ENCODE measurements at places on chromosomes 12 and 14.

DNA sequence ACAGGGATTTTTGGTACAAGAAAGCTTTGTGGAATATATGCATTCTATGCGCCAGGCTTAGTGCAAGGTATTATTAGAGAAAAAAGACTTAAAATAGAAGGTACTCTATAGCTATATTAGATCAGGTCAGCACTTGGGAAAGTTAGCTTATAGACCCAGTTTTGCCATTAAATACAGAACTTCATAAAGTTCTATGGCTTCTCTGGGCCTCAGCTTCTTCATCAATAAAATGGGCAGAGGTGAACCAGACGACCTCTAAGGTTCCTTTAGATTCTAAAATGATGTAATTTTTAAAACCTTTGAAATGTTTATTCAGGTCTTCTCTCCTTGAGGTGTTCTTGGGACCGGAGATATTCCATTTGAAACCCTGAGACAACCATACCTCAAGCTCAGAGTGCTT is 7.1 kb downstream of the CNPY2 start:
- no peak for DNase-seq

GRCh38 chr12:69433653-69434052 is 36.5 kb upstream of the FRS2 start:
- DNase-seq: no peak

DNA sequence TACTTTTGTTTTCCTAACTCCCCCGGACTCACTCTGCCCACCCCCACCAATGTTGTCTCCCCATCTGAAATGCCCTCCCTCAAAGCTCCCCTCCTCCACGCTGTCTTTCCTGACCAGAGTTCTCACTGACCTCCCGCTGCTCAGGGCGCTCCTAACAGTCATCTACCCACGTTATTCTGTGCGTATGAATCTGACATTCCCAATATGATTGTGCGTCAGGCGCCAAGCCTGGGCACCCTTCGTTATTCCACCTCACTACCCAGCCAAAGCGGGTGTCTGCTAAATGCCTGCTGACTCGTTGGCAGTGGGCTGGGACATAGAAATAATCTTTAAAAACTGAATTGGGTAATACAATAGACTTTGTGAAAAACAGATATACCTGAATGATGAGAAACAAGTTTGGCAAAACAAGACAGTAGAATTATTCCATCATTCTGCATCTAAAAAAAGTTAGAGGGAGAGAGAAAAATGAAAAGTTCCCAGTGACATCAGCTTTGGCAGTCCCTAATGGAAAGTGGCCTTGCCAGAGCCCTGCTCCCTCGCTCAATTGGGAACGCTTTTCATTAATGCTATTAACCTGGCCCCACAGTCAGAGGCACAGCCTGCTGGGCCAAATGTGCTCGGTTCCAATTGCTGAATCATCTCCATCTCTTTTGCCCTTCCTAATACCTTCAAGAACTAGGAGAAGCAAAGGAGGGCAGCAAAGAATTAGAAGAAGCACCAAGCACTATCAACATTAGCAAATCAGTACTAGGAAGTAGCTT is 74.0 kb upstream of the PLXNC1 start:
- DNase-seq: no peak

GRCh38 chr12:132043216-132043615 is 93.5 kb downstream of the EP400 start:
- no peak for DNase-seq

DNA sequence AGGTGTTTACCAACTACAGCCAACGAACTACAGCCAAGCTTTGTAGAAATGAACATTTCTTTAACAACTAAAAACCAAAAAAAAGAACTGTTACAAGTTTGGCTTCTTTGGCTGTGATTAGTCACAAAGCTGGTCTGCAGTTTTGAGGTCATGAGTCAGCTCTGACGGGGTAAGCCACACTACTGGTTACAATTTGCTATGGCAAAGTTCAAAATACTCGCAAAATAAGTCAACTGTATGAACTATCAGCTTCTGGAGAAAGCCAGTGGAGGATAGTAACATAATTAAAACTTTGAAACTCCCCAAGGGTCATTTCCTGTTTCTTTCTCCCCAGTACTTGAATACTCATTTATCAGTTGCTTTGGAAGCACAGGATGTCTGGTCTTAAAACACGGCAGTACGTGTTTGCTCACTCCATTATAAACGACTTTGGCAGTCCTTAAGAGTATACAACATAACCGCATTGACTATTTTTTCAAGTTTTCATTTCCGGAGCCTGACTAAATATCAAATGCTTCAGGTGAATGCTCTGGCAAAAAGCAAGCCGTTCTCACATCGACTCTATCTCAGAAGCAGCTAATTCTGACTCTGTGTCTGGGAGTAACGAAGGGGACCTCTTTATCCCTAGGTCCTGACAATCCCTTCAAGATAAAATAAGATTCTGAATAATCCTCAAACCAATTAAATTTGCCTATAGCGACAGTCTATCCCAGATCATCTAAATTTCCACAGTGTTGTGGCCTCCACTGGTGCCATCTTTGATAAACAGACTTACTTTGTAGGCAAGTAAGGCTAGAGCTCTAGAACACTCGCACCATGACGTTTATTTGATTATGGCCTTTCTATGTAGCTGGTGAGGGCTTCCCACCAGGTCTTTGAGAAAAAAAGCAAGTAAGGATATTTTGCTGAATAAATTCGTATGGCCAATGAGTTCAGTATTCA is 10.6 kb downstream of the PHLDA1 start:
- DNase-seq: peak; percentile 99

DNA sequence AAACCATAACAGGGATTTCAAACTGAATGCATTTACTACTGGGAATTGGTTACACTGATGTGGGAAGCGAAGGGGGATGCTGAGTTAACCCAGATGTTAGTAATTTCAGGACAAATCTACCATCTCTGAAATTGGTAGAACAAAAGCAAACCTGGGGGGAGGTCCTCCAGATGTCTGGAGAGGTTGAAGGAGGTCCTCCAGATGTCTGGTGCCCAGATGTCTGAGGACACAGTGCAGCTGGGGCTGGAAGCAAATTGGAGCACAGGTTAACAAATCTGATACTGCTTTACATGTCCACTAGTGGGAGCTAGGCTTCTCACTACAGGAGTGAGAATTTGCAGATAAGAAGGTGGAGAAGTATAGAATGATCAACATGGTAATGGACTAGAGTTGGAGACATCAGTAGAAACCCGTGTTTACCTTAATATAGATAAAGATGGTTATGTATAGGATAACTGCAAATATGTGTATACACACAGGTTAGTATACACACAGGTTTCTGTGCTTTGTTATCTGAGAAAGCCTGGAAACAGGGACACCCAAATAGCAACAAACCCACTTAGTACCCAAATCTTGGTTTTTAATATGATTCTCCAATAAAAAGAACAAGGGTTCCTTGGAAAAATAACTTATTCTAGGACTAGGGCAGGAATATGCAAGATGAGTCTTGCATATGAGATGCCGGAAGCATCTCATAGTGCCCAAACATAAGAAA is 162.5 kb downstream of the C12orf50 start:
- no peak for DNase-seq

GRCh38 chr12:118064608-118065007 is 3.6 kb upstream of the WSB2 start:
- no peak for DNase-seq

DNA sequence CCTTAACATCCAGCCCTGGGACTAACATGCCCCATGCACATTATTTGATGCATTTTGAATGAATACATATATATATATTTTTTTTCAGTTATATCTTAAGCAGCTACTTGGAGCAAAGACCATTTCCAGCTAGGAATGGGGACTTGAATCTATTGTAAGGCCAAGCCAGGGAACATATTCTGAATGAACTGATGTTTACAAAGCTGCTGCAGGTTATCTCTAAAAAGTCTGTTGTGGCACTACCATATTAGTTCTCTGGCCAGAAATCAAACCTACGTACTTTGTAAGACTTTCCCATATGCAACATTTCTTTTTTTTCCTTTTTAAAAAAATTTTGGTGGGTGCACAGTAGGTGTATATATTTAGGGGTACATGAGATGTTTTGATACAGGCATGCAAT is 43.4 kb downstream of the PELI2 start:
- no peak for DNase-seq

- DNase-seq: no peak
These were observed 6.1 kb downstream of the CARMIL3 start for GRCh38 chr14:24057867-24058259.

DNA sequence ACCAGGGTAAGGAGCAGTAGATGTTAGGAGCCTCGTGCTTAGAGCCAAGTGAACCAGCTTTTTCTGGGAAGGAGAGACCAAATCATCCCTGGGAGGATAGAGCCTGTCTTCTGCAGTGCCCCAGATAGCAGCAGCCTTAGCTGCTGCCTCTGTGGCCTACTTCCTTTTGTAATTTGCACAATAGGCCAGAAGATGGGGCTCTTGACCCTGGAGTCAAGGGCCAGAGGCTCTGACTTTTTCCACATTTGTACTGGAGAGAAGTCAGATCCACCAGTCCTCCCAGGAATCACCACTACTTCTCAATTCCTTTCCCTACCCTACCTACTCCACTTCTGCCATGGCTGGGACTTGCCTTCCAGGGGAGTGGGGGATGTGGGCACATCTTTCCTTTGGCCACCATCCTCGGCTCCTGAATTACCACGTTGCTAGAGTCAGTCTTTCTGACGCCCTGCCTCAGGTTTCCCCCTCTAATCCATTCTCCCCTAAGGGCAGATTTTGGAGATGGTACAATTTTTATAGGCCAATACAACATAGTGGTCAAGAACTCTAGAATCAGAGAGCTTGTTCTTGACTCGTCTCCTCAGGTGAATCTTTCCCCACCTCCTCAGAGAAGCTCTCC is 3.3 kb upstream of the SLC4A8 start:
- peak; percentile 69 for DNase-seq

- peak; percentile 20 for DNase-seq
These were observed 57.2 kb upstream of the SCN8A start for GRCh38 chr12:51533799-51534198.

DNA sequence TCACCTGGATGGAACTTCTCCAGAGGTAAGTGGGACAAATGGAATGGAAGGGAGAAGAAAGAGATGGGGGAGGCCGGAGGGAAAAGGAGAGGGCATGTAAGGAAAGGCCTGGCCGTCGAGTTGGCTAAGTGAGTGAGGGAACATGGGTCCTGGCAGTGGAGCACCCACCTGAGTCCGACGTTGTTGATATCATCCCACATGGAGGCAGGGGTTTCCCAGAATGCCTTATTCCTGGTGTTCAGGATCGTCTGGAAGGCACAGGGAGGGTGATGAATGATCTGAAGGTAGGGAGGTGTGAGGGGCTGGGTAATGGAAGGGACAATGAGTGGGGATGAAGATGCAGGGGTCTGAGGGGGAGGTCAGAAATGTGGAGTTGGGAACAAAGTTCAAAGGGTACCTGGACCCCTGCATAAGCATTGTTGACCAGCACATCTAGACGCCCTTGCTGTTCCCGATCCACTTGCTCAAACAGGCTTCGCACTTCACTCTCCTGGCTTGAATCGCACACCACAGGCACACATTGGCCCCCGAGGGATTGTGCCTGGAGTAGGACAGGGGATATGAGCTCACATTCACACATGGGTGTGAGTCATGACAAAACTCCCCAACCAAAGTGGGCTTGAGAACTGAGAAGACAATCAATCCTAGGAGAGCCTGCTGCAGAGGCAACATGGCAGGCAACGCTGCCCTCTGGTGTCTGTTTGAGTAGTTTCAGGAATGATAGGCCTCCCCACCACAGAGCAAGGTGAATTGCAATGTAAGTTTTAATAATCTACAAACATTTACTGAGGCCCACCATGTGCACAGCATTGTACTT is 3.0 kb downstream of the DHRS1 start:
- peak; percentile 94 for DNase-seq

Measured in HT1080 (cell line).